ENCODE measurements at places on chromosomes 3 and 15. TPM values are rescaled to one million over a fixed set of nuclear protein-coding genes. Genes with fewer than 3 reads are reported as not detected.
A peak's percentile ranks its signal among the peaks of the same experiment; 100 is the strongest.

GRCh38 chr15:55846116-55846707, 103.3 kb upstream of the PRTG start:
- H3K36me3 ChIP-seq, result no peaks in the 10 kb centered on the region
- no peak for DNase-seq
- H3K4me3 ChIP-seq, result no peak overlapping the region
- H3K27me3 ChIP-seq, result no peaks in the 10 kb centered on the region
- H3K27ac ChIP-seq, result no peak overlapping the region

- H3K4me1 ChIP-seq, result peaks cover 18% of the 10 kb centered on the region
- peaks cover 30% of the 10 kb centered on the region for H3K36me3 ChIP-seq
- no peak overlapping the region for H3K27ac ChIP-seq
- H3K4me3 ChIP-seq, result no peak overlapping the region
- DNase-seq, result peak; percentile 63
- no peaks in the 10 kb centered on the region for H3K27me3 ChIP-seq
Observed at GRCh38 chr3:141913150-141913811, 36.8 kb downstream of the ATP1B3 start.

- H3K36me3 ChIP-seq, result no peaks in the 10 kb centered on the region
- H3K27me3 ChIP-seq, result peaks cover 12% of the 10 kb centered on the region
- no peak overlapping the region for H3K27ac ChIP-seq
- no peak overlapping the region for H3K4me3 ChIP-seq
Observed at GRCh38 chr15:92195241-92195640, 198.4 kb upstream of the ST8SIA2 start.

Gene TRIM69
- 28.8 TPM for total RNA-seq

DNA sequence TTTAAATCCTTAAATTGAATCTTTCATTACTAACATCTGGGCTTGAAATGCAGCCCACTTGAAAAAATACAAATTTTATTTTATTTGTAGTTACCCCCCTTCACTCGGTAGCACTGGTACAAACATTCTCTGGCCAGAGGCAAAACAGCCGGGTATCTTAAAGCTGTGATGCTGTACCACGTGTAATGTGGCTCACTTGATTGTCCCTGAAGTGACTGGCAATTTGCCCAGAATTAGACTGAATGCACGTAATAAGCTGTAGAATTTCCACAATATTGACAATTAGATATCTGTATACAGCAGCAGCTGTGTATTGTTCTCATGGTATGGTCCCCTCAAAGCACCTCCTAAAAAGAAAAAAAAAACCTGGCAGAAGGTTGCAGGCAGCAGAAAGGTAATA, 192.8 kb upstream of the TBC1D5 start:
- no peak for DNase-seq
- no peaks in the 10 kb centered on the region for H3K36me3 ChIP-seq
- peaks cover 12% of the 10 kb centered on the region for H3K27me3 ChIP-seq
- no peak overlapping the region for H3K27ac ChIP-seq

Gene NR1I2
- not detected for total RNA-seq

- no peaks in the 10 kb centered on the region for H3K27me3 ChIP-seq
- no peak overlapping the region for H3K27ac ChIP-seq
- no peak overlapping the region for H3K4me3 ChIP-seq
- H3K4me1 ChIP-seq, result peaks cover 15% of the 10 kb centered on the region
- no peak for DNase-seq
- H3K36me3 ChIP-seq, result peaks cover 15% of the 10 kb centered on the region
Observed at GRCh38 chr3:41430391-41430790, 231.1 kb downstream of the CTNNB1 start.

- no peak for DNase-seq
- H3K4me3 ChIP-seq, result no peak overlapping the region
- H3K27me3 ChIP-seq, result no peaks in the 10 kb centered on the region
- no peaks in the 10 kb centered on the region for H3K4me1 ChIP-seq
- H3K36me3 ChIP-seq, result no peaks in the 10 kb centered on the region
Observed at GRCh38 chr3:56154297-56154696, 314.0 kb downstream of the ERC2 start.

GRCh38 chr3:98323425-98323824, 30.2 kb upstream of the OR5K4 start:
- peaks cover 10% of the 10 kb centered on the region for H3K27me3 ChIP-seq
- DNase-seq, result no peak
- no peaks in the 10 kb centered on the region for H3K36me3 ChIP-seq

DNA sequence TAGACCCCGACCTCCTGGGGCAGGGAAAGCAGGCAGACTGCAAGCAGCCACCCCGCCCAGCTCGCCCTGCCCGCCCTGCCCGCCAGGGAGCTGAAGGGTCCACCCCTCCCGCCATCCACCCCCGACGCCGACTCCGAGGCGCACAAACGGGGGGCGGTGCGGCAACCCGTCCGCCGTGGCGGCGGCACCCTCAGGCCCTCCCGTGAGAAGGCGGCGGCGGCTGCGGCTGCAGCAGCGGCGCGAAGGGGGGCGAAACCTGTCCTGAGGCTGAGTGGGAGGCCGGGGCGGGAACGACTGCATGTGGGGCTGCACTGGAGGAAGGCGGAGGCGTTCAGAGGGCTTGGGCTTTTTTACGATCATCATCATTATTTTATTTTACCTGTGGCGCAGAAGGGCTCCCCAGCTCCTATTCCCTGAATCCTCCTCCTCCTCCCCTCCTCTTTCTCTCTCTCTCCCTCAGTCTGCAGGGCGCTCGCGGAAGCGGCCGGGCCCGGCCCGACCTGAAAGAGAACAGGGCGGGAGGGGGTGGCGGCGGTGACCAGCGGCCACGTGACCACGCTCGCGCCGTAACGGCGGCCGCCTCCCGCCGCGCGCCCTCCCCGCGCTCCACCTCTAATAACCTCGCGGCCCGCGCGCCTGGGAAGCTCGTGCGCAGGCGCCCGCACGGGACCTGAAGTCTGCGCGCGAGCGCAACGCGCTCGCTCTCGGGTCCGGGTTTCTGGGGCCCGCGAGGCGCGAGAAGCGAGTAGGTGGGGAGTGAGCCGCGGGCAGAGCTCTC, at the start of gene TBC1D5:
TSS of gene TBC1D5 (minus strand) at position 530 of the 778 bp plus-strand sequence. CDS start 234,061 bp downstream, outside the sequence.
- H3K27me3 ChIP-seq, result no peaks in the 10 kb centered on the region
- DNase-seq, result peak; percentile 98
- H3K4me1 ChIP-seq, result peaks cover 43% of the 10 kb centered on the region
- H3K27ac ChIP-seq, result peak within 1 kb of the TSS; percentile 92

- no peaks in the 10 kb centered on the region for H3K36me3 ChIP-seq
- no peak for DNase-seq
- H3K4me1 ChIP-seq, result peaks cover 4% of the 10 kb centered on the region
Observed at GRCh38 chr15:69979783-69980182, 117.9 kb downstream of the TLE3 start.

Gene ABI3BP
- not detected for total RNA-seq

Gene SNTN
- not detected for total RNA-seq

DNA sequence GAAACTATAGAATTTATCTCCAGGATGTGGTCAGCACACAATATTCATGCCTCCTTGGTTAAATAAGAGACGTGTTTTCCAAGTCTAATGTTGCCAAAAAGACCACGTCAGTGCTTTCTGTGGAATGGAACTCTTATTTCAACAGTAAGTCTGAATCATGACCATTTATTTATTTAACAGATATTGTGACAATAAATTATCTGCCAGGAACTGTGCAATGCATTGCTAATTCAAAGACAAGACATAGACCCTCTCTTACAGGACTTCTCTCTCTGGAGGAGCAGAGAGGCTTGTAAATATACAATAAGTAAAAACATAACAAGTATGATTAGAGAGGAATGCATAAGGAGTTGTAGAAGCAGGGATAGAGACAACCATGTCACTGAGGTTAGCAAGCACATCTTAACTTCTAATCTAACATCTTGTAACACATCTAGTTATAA, 227.5 kb downstream of the DTWD1 start:
- H3K36me3 ChIP-seq, result peaks cover 71% of the 10 kb centered on the region
- H3K4me1 ChIP-seq, result no peaks in the 10 kb centered on the region
- DNase-seq, result no peak
- H3K27me3 ChIP-seq, result no peaks in the 10 kb centered on the region
- no peak overlapping the region for H3K4me3 ChIP-seq

Gene TRAT1
- 3.0 TPM for total RNA-seq

GRCh38 chr3:54535619-54536018, 392.2 kb downstream of the LRTM1 start:
- no peaks in the 10 kb centered on the region for H3K36me3 ChIP-seq
- H3K4me3 ChIP-seq, result no peak overlapping the region
- no peak for DNase-seq
- H3K27me3 ChIP-seq, result no peaks in the 10 kb centered on the region
- no peak overlapping the region for H3K27ac ChIP-seq
- no peaks in the 10 kb centered on the region for H3K4me1 ChIP-seq

Gene BCHE
- total RNA-seq, result not detected

DNA sequence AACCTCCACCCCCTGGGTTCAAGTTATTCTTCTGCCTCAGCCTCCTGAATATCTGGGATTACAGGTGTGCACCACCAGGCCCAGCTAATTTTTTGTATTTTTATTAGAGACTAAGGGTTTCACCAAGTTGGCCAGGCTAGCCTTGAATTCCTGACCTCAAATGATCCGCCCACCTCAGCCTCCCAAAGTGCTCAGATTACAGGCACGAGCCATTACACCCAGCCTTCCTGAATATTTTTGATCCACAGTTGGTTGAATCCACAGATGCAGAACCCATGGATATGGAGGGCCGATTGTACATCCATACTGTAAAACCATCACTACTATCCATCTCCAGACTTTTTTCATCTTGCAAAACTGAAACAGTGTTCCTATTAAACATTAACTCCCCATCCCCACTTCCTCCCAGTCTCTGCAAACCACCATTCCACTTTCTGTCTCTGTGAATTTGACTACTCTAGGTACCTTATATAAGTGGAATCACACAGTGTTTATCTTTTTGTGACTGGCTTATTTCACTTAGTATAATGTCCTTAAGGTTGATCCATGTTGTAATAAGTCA, 8.2 kb upstream of the TMEM62 start:
- no peak for DNase-seq
- peaks cover 7% of the 10 kb centered on the region for H3K27me3 ChIP-seq
- H3K27ac ChIP-seq, result no peak overlapping the region
- H3K36me3 ChIP-seq, result no peaks in the 10 kb centered on the region
- H3K4me1 ChIP-seq, result peaks cover 14% of the 10 kb centered on the region
